Mesothelial cell of epicardium (in vitro differentiated cells): ENCODE measurements at places on chromosomes 16 and 17. TPM values are rescaled to one million over a fixed set of nuclear protein-coding genes. Genes with fewer than 3 reads are reported as not detected.

The SCGB1C2 gene
- total RNA-seq = not detected in 3 replicates

The TEX19 gene
- total RNA-seq = 0.16 TPM in 1 of 3 replicates, not detected in the others

The SMIM5 gene
- 0.95 to 1.7 TPM (median 1.5 TPM) in 3 replicates for total RNA-seq

The CACNG5 gene
- not detected in 3 replicates for total RNA-seq

The MRPS23 gene
- 39.9 to 44.5 TPM (median 42.1 TPM) in 3 replicates for total RNA-seq

The WNT3 gene
- 64.2 to 66.4 TPM (median 65.7 TPM) in 3 replicates for total RNA-seq

The GDPD3 gene
- total RNA-seq = 10.7 to 11.1 TPM (median 10.8 TPM) in 3 replicates

GRCh38 chr16:88545781-88546180, 24.4 kb upstream of the ZC3H18 start:
- no peaks in the 10 kb centered on the region for H3K4me1 ChIP-seq
- peaks cover 6% of the 10 kb centered on the region for H3K36me3 ChIP-seq
- no peak overlapping the region for H3K27ac ChIP-seq
- H3K4me3 ChIP-seq = no peak overlapping the region

DNA sequence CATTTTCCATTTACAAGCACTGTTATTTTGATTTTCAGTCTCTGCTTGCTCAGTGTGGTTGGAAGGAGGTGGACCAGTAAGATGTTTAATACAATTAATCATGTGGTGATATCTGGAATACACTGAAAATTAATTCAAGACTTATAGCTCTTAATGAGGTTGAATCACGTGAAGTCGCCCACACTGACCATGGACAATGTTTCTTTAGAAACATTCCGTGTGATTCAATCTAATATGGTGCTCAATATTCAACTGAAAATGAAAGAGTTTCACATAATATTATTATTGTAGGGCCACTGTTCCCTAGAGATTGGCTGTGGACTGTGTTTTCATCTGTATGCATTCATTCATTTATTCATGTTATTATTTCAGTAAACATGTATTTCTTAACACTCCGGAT, 45.2 kb upstream of the MAF start:
- no peaks in the 10 kb centered on the region for H3K36me3 ChIP-seq
- no peak overlapping the region for H3K4me3 ChIP-seq

DNA sequence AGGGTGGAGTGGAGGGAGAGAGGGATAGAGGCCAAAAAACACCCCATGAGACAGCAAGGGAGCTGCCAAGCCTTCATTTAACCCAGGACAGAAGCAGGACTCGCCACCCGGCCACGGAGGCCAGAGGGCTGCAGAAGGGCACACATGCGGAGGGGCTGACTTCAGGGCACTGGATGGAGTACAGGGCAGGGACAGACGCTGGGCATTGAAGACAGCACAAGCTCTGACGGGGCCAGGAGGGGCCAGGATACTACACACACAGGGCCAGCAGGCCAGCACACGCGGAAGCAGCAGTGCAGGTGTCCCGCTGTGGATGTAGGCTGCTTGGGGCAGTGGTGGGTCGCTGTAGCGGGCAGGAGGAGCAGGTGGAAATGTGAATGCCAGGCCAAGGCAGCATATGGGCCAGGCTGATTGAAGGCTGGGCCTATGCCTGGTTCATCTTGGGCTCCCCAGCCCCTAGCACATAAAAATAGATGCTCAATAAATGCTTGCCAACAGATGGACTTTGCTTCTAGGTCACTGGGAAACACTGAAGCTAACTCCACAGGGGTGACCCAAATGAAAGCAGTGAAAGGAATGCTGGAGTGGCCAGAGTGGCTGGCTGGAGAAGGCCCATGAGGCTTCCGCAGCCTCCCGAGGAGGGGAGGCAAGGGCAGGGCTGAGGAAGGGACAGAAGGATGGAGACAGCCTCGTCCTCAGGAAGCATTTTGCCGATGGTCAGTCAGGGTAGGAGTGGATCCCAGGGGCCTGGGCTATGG, 61.6 kb downstream of the GNA13 start:
- peaks cover 20% of the 10 kb centered on the region for H3K4me1 ChIP-seq
- H3K27me3 ChIP-seq = no peaks in the 10 kb centered on the region
- H3K27ac ChIP-seq = peak overlapping the region; percentile 75
- H3K4me3 ChIP-seq = no peak overlapping the region
- H3K36me3 ChIP-seq = peaks cover 6% of the 10 kb centered on the region

GRCh38 chr17:34199932-34200534, 55.1 kb upstream of the CCL2 start:
- DNase-seq = peak; percentile 80
- H3K27me3 ChIP-seq = peaks cover 56% of the 10 kb centered on the region
- no peak overlapping the region for H3K4me3 ChIP-seq
- H3K36me3 ChIP-seq = no peaks in the 10 kb centered on the region
- no peak overlapping the region for H3K27ac ChIP-seq

DNA sequence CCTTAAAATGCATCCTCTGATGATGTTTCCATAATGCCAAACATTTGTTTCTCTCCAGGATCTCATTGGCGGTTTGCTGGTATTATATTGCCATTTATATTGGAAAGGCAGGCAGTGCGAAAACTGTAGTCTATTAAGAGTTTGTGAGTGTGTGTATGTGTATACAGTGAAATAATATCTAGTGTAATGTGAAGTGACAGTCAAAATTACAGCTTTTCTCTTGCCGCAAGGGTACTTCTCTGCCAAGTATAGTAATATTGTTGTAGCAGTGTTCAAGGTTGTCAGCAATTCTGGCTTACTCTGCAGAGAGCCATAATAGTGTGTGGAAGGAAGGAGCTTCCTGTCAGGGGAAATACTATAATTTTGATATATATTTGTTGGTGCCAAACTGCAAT, 178.6 kb downstream of the WWOX start:
- H3K27me3 ChIP-seq = peaks cover 25% of the 10 kb centered on the region
- DNase-seq = no peak
- H3K36me3 ChIP-seq = peaks cover 2% of the 10 kb centered on the region
- H3K4me3 ChIP-seq = no peak overlapping the region

DNA sequence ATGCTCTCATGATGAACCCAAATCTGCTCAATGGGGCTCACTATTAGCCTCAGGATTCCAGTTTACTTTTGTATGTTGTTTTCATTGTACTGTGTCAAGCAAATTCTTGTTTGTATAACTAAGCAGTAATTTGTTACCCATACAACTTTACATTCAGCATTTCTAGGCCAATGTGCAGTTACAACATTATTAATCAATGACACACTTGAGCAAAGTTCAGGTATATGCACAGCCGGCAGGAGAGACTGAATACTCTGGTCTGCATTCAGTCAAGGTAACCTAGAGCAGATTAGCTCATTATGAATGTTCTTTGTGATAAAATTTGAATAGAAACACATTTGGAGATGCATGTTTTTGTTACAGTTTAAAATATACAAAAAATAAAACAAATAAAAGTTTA, 2.2 kb upstream of the MYO1D start:
- H3K27ac ChIP-seq = no peak overlapping the region
- H3K4me1 ChIP-seq = peaks cover 15% of the 10 kb centered on the region
- H3K4me3 ChIP-seq = no peak overlapping the region
- no peaks in the 10 kb centered on the region for H3K27me3 ChIP-seq
- no peak for DNase-seq

DNA sequence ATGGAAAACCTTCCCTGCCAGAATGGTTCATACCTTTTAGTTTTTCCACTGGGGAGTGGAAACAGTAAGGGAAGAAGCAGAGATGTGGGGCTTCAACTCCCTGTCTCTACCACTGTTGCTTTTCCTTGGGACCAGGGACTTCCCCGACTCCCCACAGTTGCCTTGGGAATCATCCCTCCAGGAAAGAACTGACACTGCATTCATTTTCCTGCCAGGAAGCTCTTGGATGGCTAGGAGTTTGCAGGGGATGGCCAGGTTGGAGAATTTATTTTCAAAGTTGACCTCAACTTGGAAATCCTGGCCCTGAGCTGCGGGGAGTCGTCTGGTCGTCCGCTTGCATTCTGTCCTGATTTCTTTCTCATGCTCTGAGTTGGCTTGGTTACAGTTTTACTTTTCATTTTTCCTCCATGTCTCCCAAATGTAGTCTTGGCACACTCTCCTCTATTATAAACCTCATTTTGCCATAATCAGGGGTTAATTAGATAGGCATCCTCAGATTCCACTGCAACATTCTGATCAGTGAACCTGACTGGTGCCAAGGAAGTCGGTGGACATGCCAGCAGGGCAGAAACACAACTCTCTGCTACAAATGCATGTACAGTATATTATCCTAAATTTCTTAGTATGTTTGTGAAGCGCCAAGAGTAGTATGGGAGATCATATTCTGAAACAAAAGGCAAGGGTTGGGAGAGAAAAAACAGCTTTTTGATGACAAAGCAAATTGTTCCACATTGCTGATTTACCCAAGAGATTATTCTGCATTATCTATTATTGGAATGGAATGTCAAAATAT, 220.5 kb upstream of the XYLT1 start:
- no peak for DNase-seq
- peaks cover 10% of the 10 kb centered on the region for H3K27me3 ChIP-seq
- no peaks in the 10 kb centered on the region for H3K36me3 ChIP-seq
- H3K4me1 ChIP-seq = no peaks in the 10 kb centered on the region
- no peak overlapping the region for H3K4me3 ChIP-seq

GRCh38 chr17:42275527-42276358, 448 bp downstream of the STAT5B start:
- no peaks in the 10 kb centered on the region for H3K27me3 ChIP-seq
- H3K27ac ChIP-seq = peak overlapping the region; percentile 85
- H3K4me3 ChIP-seq = peak overlapping the region; percentile 77
- H3K36me3 ChIP-seq = no peaks in the 10 kb centered on the region

DNA sequence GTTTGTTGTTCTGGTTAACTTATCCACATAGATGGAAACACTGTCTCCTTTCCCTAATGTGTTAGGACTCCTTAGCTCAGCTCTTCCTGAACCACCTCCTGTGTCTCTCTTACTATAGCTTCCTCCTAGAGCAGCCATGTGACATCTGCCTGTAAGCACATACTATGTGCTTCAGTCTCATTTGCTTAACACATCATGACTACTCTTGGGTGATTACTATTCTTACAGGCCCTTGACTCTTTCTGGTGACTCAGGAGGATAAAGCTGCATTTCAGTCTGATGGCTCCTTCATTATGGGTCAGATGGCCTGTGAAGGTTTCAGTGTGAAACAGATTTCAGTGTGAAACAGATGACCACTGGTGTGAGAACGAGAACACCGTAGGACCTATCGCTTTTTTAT, 320 bp upstream of the KRTAP4-2 start:
- no peaks in the 10 kb centered on the region for H3K27me3 ChIP-seq
- no peak overlapping the region for H3K27ac ChIP-seq
- no peaks in the 10 kb centered on the region for H3K36me3 ChIP-seq
- H3K4me3 ChIP-seq = no peak overlapping the region
- peaks cover 5% of the 10 kb centered on the region for H3K4me1 ChIP-seq
- DNase-seq = no peak

DNA sequence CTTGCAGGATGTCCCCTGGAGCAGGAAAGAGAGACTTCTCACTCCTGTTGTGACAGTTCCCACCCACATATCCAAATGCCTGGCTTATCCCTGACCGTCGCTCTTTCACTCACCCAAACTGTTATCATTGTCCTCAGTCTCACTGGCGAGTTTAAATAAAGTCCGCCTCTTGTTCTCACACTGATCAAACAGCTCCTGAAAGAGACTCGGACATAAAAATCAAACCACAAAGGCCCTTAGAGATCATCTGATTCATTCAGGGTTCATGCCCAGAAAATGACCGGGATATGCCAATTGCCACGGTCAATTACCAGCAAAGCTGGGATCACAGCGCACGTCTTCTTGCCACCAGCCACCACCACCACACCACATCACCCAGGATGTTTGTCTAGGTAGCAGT, 19.9 kb downstream of the GGA3 start:
- no peak overlapping the region for H3K27ac ChIP-seq
- DNase-seq = no peak

DNA sequence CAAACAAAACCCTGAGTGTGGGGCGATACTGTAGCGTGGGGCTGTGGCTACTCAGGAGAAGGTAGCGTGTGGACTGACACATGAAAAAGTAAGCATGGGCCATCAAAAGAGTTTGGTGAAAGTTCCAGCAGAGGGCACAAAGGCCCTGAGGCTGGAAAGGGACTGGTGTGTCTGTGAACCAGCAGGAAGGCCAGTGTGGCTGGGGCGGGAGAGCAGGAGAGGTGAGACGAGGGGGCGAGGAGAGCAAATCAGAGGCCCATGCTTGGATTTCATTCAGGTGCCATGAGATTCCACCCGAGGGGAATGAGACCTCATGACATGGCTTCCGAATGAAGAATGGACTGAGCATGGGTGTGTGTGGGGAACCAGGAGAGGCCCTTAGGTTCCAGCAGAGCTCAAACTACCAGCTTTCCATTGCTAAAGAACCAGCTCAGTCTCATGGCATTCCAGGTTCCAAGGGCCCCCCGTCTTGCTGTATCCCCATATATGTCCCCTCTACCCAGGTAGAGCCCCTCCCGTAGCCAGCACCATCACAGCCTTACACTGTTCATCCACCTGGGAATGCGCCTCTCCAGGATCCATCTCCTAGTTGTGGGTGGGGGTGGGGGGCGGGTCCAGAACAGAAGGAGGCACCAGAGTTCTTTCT, 31.1 kb downstream of the TRPV2 start:
- DNase-seq = no peak
- H3K27me3 ChIP-seq = no peaks in the 10 kb centered on the region
- peak overlapping the region; percentile 22 for H3K27ac ChIP-seq
- peaks cover 15% of the 10 kb centered on the region for H3K36me3 ChIP-seq
- no peak overlapping the region for H3K4me3 ChIP-seq
